ENCODE measurements at places on chromosomes 1 and 21. TPM values are rescaled to one million over a fixed set of nuclear protein-coding genes. Genes with fewer than 3 reads are reported as not detected.

GRCh38 chr1:156064615-156065014 is 3.7 kb downstream of the RAB25 start:
- no peak overlapping the region for H3K4me3 ChIP-seq
- H3K27ac ChIP-seq = no peak overlapping the region
- no peak for DNase-seq
- H3K36me3 ChIP-seq = no peaks in the 10 kb centered on the region
- H3K27me3 ChIP-seq = no peaks in the 10 kb centered on the region

DNA sequence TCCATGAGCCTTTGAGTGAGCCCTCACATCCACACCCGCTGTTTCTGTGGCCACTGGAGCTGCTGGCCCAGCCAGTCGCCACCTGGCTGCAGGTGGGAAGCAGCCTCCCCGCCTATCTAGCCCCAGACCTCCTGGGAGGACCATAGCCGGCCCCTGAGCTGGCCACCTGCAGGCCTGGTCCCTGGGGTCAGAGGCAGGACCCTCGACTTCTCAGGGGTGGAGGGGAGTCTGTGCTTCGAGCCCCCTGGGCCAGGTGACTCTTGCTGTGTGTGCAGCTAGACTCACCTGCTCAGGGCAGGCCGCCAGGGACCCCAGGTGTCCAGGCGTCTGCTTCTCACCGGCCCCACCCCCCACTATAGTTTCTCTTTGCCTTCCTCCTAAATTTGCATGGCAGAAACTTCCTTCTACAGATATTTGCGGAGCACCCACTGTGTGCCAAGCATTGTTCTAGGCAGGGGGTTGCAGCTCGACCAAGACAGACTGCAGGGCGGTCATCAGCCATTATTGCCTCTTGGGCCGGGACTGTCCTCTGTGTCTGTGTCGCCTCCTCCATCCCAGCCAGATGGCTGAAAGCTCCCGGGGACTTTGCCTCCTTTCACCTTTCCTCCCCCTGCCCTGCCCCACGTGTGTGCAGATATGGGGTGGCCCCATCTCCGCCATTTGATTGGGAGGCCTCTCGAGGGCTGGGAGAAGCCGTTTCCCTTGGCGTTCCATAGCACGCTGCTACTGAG is 27.3 kb downstream of the SPSB1 start:
- H3K27me3 ChIP-seq = no peaks in the 10 kb centered on the region
- no peaks in the 10 kb centered on the region for H3K36me3 ChIP-seq
- DNase-seq = no peak
- H3K4me1 ChIP-seq = peaks cover 14% of the 10 kb centered on the region

- H3K36me3 ChIP-seq = peaks cover 46% of the 10 kb centered on the region
- H3K4me1 ChIP-seq = peaks cover 14% of the 10 kb centered on the region
- H3K27ac ChIP-seq = no peak overlapping the region
- DNase-seq = no peak
Observed at GRCh38 chr1:12580054-12580887, 37.7 kb downstream of the DHRS3 start.

GRCh38 chr1:99004861-99005442 is at the start of gene PLPPR5:
TSS of gene PLPPR5 (minus strand) at chr1:99004861. CDS start at chr1:99004671, 190 bp downstream.
- peak within 1 kb of the TSS; percentile 57 for H3K4me3 ChIP-seq
- peaks cover 51% of the 10 kb centered on the region for H3K27me3 ChIP-seq
- H3K4me1 ChIP-seq = peaks cover 3% of the 10 kb centered on the region
- DNase-seq = peak; percentile 26
- no peaks in the 10 kb centered on the region for H3K36me3 ChIP-seq
- no peak within 1 kb of the TSS for H3K27ac ChIP-seq

GRCh38 chr1:169150641-169151337 is 44.3 kb downstream of the ATP1B1 start:
- H3K27me3 ChIP-seq = no peaks in the 10 kb centered on the region
- H3K36me3 ChIP-seq = no peaks in the 10 kb centered on the region
- H3K27ac ChIP-seq = no peak overlapping the region

- no peak for DNase-seq
- no peaks in the 10 kb centered on the region for H3K27me3 ChIP-seq
Observed at GRCh38 chr1:84096176-84096575, 47.9 kb upstream of the PRKACB start.

GRCh38 chr1:184366997-184367396 is 19.8 kb upstream of the C1orf21 start:
- DNase-seq = no peak
- no peaks in the 10 kb centered on the region for H3K4me1 ChIP-seq
- H3K36me3 ChIP-seq = no peaks in the 10 kb centered on the region
- H3K4me3 ChIP-seq = no peak overlapping the region
- no peak overlapping the region for H3K27ac ChIP-seq
- H3K27me3 ChIP-seq = peaks cover 7% of the 10 kb centered on the region

GRCh38 chr1:60916199-60916598 is 166.2 kb upstream of the NFIA start:
- DNase-seq = no peak
- H3K4me3 ChIP-seq = no peak overlapping the region
- H3K27me3 ChIP-seq = peaks cover 13% of the 10 kb centered on the region
- no peaks in the 10 kb centered on the region for H3K36me3 ChIP-seq
- H3K4me1 ChIP-seq = no peaks in the 10 kb centered on the region
- no peak overlapping the region for H3K27ac ChIP-seq

DNA sequence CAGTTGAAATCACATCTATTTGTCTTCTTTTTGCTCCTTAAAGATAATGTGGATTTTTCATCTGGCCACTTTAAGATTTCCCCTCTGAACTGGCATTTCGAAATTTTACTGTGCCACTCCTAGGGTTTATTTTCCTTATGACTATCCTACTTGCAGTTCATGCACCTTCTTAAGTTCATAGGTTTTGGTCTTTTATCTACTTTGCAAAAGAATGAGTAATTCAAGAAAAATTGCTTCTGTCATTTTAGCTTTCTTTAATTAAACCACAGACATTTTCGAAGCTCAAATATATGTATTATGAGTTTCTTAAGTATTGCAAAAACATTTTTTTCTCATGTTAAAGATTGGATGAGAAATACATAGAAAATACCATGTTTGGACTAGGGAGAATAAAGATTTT is 1244.8 kb upstream of the TMPRSS15 start:
- no peak overlapping the region for H3K4me3 ChIP-seq
- DNase-seq = no peak
- H3K27ac ChIP-seq = no peak overlapping the region

The CDC20 gene
- total RNA-seq = 123 TPM

The SIK1 gene
- total RNA-seq = 31.6 TPM

The MROH7 gene
- total RNA-seq = 0.28 TPM

The TMEM269 gene
- 0.48 TPM for total RNA-seq

The OR2M3 gene
- not detected for total RNA-seq

All from activated naive CD8-positive, alpha-beta T cell treated with anti-CD3 and anti-CD28 coated beads, Interleukin-2, amount 10 ng/mL, durations not matched to agents 7 days and 5 days (primary cell).